Stimulated activated CD4-positive, alpha-beta T cell treated with anti-CD3 and anti-CD28 coated beads, Interleukin-1b, Interleukin-23, amount 100 ng/mL, for 1 hour (primary cell): ENCODE measurements at places on chromosomes 3 and 15.

DNA sequence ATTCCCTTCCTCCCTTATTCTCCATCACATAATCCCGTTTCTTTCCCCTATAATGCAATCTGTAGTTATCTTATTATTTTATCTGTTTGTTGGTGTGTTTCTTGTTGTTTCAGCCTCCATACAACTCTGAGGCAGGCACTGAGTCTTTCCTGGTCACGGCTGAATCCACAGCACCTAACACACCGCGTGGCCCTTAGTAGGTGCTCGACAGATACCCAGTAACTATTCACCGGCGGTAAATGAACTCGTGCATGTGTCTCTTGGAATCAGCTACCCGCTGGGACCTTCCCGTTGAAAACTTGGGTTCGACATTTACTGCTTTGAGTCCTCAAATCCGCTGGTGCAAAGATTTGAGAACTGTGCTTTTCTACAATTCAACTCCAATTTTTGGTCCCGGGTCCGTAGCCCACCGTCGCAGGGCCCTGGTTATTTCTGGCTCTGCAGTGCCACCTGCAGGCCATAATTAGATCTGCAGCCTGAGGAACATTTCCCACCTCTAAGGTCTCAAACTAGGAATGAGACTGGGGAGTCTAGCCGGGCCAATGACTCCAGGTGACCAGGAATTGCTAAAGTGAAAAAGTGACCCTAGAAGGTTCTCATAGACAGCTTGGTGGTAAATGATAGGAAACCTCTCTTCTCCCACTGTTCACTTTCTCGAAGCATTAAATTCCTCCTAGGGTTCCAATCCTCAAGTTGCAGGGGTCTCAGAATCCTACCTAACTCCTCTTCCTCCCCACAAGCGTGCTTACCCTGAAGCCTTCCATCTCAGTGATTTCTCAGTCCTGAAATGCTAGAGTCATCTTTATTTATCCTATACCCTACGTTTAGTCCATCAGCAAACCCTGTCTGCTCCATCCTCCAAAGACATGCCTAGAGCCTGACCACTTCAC, 40.0 kb upstream of the TRH start:
- no peak for DNase-seq

DNA sequence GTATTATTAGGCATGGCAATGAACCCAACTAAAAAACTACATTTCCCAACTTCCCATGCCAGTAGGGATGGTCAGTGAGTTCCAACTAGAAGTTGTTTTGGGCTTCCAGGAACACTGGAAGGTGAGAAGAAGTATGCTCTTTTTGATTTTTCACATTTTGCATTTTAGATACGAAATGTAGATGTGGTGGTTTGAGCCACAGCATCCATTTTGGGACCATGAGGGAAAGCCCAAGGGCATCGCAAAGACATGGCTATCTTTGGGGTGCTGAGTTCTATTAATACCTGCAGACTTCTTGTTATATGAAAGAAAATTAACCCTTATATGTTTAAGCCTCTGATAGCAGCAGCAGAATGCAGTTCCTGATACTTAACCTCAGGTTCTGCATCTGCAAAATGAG, 62.9 kb downstream of the PTPRG start:
- no peak for DNase-seq

- no peak for DNase-seq
These were observed 12.7 kb downstream of the GPR156 start for GRCh38 chr3:120272286-120272685.

- no peak for DNase-seq
These were observed 38.1 kb downstream of the SLCO2A1 start for GRCh38 chr3:133991637-133992036.

DNA sequence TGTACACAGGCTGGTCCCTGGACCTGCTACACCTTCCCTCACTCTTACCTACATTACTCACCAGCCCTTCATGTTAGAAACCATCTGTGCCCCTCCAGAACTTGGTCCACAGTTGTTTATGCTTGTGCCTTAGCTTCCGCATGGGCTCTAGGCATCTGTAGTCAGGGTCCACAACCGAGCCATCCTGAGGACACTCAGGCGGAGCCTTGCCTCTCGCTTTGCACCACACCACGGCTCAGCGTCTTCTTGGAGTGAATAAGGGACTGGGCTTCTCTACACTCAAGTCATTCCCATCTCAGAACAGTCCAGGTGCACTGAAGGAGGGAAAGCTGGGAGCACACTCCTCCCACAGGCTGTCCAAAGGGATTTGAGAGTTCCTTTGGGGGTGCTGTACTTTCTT, 97.8 kb downstream of the HMG20A start:
- DNase-seq: no peak

DNA sequence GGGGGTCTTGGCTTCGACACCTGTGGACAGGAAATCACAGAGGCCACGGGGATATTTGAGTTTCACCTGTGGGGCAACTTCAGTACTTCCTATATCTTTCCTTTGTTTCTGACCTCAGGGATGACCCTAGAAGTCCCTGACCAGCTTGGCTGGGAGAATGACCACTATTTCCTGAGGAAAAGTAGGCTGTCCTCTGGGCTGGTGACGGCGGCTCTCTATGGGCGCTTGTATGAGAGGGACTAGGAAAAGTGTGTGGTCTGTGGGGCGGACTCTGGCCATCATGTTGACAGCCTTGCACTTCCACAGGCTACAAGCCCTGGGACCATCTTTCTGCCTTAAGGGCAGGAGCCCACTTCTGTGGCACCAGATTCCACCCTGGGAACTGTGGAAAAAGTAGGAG, 43.7 kb downstream of the BTD start:
- DNase-seq: no peak

DNA sequence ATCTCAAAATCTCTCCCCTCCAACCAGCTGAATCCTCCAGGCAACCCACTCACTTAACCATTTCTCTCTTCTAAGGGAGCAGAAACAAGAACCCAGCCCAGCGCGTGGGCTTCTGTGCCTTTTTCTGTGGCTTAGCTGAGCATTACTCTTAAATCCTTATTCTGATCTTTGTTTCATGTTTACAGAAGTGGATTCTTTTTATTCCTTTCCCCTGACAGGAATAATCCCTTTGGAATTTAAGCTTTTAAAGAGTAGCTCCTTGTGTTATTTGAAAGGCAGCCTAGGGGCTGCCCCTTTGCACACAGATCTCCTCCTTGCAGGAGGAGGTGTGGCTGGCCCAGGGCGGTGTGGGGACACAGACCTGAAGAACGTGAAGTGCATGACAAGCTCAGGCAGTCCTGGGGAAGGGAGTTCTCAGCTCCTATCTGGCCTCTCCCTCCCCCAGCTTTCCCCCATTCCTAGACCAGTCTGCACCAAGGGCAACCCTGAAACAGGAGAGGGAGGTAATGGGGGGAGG, 77.1 kb upstream of the UBE2E1 start:
- DNase-seq: no peak

- no peak for DNase-seq
These were observed 9.9 kb downstream of the PDIA5 start for GRCh38 chr3:123076496-123077418.

GRCh38 chr3:16904423-16905417, 20.0 kb downstream of the PLCL2 start:
- no peak for DNase-seq

DNA sequence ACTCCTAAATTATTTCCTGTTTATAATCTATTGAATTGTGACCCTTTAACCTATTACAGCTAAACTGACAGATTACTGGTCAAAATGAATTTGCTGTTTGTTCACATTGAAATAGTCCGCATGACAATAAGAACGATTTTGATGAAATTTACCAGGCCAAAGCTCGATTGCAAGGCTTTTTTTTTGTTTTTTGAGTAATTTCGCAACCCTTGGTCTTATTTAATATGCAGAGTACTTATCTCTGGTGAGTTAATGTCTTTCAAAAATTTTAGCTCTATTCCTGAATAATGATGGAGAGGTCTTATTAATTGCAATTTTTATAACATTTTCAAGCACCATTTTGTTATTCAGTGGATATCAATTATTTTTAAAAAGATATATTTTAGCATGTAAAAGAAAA, 362.4 kb downstream of the OTOL1 start:
- DNase-seq: no peak

DNA sequence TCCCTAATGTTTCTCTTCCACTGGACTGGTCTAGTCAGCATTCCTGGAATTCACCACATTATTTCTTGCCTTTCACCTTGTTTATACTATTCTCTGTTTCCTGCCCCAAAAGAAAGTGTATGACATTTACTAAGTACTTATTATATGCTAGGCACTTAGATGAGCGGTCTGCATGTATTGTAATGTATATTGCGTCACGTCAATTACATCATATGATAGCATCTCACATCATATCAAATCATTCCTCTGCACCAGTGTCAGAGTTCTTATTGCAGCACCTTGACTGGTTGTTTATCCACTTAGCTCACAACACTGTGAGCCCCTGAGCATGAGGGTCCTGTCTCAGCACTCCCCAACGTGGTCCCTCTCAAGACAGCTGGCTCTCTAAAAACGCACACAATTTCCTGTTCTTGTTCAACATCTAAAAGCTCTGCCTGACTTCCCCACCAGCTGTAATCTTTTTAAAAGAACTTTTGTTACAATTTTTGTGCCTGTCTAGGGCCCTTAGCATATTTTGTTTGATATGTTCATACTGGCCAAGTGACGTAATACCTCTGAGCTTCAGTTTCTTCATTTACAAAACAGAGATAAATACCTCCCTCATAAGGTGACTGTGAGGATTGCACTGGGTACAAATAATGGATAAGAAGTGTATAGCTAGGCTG, 58.8 kb downstream of the ARHGAP31 start:
- DNase-seq: no peak

GRCh38 chr3:50242381-50242770, 6.4 kb downstream of the GNAI2 start:
- no peak for DNase-seq

DNA sequence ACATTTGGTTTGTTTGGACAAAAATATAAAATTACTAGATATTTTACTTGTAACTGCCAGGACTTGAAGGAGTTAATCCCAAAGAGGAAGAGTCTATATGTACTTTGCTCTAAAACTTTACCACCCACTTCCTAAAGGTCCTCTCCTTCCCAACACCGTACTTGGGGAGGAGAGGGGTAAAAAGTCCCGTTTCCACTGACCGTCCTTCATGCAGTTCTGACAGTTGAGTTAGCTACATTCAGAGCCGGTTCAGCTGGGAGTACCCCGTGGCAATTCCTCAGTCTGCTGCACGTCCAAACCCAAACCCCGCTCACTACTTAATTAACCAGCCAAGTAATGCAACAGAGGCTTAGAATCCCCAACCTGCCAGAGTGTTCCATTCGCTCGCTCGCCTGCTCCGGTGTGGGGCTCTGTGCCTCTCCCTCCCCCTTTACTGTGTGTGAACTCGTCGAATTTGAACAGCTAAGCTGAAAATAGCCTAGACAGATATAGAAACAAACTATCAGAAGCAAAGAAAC, 519.7 kb downstream of the FOXP1 start:
- DNase-seq: peak; percentile 33

GRCh38 chr3:17302774-17303173, 418.0 kb downstream of the PLCL2 start:
- no peak for DNase-seq

DNA sequence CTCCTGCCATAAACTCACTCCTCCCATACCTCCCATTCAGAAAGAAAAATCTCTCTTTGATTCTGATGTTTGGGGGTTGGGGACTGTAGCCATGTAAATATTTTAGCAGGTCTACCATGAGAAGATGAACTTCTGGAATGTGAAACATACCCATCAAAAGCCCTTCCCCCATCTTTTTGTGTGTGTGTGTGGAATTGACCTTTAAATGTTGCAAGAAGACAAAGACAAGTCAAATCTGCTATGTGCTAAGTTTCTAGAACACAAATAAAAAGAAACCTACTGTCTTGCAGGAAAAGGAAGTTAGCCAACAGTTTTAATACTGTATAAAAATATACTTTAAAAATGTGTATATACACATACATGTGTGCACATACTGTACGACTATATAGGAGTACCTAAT, 29.7 kb upstream of the USP50 start:
- no peak for DNase-seq

DNA sequence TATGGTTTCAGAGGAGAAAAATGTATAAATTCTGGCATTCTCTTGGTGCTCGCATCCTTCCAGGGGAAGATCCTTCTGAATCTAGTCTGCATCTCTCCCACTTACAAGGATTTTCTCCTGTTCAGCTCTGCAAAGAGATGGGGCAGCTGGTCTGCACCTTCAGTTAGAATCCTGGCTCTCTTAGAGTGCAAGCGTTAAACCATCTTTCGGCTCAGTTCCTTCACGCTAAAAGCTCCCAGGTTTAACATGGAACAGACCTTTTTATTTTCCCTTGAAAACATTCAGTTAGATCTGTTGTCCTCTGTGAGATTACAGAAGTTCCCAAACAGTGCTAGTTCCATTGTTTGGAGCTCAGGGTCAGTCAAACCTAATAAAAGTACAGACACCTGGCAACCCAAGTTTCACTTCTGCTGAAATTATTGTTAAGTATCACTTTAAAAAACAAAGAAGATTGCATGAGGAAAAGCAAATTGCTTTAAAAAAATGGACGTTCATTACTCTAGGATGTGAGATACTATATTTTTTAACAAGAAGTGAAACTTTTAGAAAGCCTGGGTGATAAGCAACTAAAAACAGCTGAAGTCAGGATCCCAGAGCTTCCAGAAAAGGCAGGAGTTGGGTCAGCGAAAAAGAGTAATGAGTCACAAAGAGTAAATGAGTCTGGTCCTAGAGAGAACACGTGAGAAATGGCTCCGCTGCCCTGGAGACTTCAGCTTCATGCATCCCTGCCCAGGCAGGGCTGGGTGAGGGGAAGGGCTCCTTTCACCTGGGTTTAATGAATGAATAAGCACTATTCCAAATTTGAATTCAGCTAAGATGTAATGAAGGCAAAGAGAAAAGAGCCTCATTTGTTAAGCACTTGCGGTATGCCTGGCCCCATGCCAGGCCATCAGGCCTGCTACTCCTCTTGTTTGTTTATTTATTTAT, 63.3 kb downstream of the ABTB1 start:
- DNase-seq: no peak

DNA sequence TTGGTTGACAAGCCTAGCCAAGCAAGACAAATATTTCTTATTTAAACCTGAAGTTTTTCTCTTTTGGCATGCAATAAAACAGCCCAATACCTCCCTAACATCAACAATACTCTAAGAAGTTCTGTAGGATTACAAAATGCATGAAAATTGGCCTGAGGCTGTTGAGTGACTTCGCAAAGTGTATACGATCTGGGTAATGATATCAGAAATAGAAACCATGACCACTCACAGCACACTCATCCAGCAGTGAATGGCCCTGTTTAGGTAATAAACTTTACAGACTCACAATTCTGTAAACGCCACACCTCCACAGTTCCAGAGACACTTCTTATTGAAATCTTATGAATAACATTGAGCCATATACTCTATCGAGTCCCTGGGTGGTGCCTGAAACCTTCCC, 83.0 kb upstream of the NAALADL2 start:
- DNase-seq: no peak

- DNase-seq: no peak
These were observed 6.9 kb downstream of the NCEH1 start for GRCh38 chr3:172704001-172704400.

DNA sequence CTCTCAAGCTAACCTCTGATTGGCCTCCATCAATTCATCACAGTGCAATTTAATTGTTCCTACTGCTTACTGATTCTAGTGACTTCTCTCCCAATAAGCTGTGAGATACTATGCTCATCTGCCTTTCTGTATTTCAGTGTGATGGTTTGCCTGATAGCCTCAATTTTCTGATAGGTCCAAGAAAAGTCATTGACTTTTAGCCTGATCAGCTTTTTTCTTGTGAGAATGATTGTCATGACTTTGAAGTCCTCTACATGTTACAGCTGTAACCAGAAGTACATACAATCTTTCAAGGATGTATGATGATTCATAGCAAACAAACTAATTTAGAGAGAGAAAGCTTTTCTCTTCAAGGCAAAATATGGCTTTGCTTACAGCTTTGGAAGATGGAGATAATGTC, 463.8 kb upstream of the CNTN3 start:
- DNase-seq: no peak

GRCh38 chr3:57743496-57743895, 12.6 kb upstream of the SLMAP start:
- no peak for DNase-seq
